ENCODE measurements at places on chromosomes 3 and 15.
A peak's percentile ranks its signal among the peaks of the same experiment; 100 is the strongest.

DNA sequence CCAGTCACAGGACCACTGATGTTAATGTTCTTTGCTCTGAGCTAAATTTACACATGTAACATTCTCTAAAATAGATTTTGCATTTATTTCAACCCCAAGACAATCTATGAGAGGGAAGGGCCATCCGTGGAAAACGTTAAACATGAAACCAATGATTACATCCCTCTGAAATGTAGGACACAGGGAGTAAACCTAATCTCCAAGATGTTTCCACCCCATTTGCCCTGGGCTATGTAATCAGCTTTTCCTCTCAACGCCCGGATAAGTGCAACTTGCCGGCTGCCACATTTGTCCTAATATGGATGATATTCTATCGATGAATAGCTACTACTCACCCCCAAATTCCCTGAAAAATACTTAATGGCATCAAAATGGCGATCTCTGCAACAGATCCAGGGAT, 6.4 kb upstream of the FMN1 start:
- DNase-seq = no peak

DNA sequence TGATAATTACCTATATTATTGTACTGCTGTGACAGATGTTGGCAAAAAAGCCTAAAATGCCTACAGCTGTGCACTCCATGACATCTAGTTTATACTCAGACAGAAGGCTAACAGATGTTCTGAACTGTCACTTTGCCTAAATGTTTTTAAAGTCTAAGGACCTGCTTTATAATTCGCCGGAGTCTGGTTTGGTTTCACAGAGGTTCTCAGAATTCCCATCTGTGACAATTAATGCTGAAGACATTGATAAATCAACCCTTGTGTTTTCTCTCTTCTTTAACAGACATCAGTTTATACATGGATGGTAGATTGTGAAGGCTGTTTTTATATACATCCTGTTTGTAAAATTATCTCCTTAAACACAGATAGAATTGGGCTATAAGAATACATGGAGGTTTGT, 19.8 kb upstream of the SOX2 start:
- DNase-seq = no peak

- no peak for DNase-seq
Measured at GRCh38 chr3:53885239-53885638, 3.3 kb upstream of the ACTR8 start.

- DNase-seq = no peak
Measured at GRCh38 chr3:136545664-136546268, 206.4 kb downstream of the STAG1 start.

- peak; percentile 86 for DNase-seq
Measured at GRCh38 chr3:42032693-42033349, 58.3 kb upstream of the TRAK1 start.

DNA sequence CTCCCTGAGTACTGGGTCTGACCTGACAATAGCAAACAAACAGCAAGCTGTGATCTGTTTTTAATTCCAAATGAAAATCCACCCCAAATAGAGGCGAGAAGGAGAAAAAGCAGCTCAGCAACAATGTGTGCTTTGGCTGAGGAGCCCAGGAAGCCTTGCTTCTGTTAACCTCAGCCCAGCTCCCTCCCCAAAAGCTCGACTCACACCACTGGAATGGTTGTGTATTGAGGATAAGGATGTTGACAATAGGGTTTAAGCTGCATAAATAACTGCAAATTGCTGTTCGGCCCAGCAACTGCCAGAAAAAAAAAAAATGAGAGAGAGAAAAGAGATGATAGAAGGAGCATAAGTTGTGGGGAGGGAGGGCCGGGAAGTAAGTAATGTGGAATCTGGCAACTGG, 104.0 kb upstream of the TBC1D5 start:
- DNase-seq = no peak
